ENCODE measurements at places on chromosomes 12 and 14.

- peak; percentile 95 for DNase-seq
Measured at GRCh38 chr12:117155278-117156060, 34.8 kb downstream of the FBXO21 start.

- DNase-seq, result peak; percentile 14
Measured at GRCh38 chr12:115223322-115223721, 539.3 kb upstream of the TBX3 start.

- DNase-seq, result peak; percentile 16
Measured at GRCh38 chr12:73383584-73384222, 1111.5 kb downstream of the TRHDE start.

DNA sequence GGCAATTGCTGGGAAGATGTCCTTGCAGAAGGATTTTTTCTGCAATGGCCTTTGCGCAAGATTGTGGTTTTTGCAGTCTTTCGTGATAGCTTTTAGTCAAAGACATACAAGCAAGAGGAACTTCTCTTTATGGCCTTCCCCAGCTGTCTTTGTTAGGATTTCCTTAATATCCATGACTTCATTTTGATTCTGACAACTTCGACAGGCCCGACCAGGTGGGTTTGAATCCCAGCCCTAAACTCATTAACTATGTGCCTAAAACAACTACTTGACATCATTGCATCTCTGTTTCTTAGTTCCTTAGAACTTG, 13.3 kb upstream of the VRK1 start:
- no peak for DNase-seq

- DNase-seq, result no peak
Measured at GRCh38 chr12:24047326-24047725, 97.9 kb upstream of the SOX5 start.

GRCh38 chr14:48350971-48351370, 675.6 kb upstream of the MDGA2 start:
- DNase-seq, result no peak

- no peak for DNase-seq
Measured at GRCh38 chr12:86723326-86723725, 467.1 kb upstream of the MGAT4C start.

GRCh38 chr12:105935981-105936380, 202.8 kb downstream of the NUAK1 start:
- DNase-seq, result no peak

Measured in HepG2 (cell line).